ENCODE measurements at places on chromosomes 5 and 9.

GRCh38 chr5:157827423-157827822 is 31.5 kb downstream of the CLINT1 start:
- H3K27me3 ChIP-seq: no peaks in the 10 kb centered on the region
- H3K4me3 ChIP-seq: no peak overlapping the region
- peaks cover 8% of the 10 kb centered on the region for H3K36me3 ChIP-seq
- peaks cover 25% of the 10 kb centered on the region for H3K4me1 ChIP-seq

DNA sequence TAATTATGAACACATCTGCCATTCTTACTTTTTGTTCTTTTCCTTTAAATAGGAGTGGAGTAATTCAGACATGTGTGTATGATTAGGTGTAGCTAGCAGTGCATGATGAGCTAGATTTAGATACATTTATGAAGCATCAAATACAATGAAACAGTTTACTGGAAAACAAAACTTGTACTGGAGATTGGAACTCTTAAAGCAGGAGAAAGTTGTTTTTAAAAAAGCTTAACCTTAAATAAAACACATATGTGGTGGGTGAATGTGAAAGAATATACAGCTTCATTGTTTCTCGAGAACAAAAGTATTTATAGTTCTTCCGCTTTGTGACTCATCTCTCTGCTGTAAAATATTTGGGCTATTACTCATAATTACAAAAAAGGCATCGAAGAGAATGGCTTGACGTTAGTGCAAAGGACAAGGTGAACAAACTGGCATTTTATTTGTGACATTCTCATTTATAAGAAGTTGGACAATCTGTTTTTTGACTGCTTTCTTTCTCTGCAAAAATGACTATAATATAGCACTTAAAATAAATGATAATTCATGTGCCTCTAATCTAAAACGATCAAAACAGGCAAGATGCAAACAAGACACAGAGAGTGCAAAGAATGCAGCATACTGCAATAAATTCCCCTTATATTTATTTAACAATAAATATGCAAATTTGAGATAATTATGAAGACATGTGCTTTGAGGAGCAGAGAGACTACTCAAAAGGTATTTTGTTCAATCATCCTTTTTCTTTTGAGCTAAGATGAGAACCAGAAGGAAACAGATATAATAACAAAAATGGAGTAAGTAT is 478.8 kb downstream of the CETN3 start:
- H3K27me3 ChIP-seq: no peaks in the 10 kb centered on the region
- no peaks in the 10 kb centered on the region for H3K4me1 ChIP-seq
- H3K4me3 ChIP-seq: no peak overlapping the region

DNA sequence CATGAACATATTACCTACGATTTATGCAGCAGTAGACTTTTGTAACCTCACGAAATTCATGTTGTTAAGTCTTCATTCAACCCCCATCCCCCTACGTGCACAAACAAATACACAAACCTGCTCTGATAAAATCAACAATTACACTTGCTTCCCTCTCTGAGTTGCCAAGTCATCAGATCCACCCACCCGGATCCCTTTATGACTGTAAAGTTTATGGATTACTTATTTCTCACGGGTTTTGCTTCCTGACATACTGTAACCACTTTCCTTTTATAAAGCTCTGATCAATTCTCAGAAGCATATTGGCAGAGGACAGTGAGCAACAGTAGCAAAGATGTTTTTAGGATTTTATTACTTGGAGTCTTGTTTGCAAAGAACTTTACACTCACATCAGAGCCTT is 70.5 kb downstream of the MLLT3 start:
- no peaks in the 10 kb centered on the region for H3K27me3 ChIP-seq
- peak overlapping the region; percentile 38 for H3K4me3 ChIP-seq
- peaks cover 56% of the 10 kb centered on the region for H3K4me1 ChIP-seq
- peak overlapping the region; percentile 16 for H3K27ac ChIP-seq
- no peak for DNase-seq

DNA sequence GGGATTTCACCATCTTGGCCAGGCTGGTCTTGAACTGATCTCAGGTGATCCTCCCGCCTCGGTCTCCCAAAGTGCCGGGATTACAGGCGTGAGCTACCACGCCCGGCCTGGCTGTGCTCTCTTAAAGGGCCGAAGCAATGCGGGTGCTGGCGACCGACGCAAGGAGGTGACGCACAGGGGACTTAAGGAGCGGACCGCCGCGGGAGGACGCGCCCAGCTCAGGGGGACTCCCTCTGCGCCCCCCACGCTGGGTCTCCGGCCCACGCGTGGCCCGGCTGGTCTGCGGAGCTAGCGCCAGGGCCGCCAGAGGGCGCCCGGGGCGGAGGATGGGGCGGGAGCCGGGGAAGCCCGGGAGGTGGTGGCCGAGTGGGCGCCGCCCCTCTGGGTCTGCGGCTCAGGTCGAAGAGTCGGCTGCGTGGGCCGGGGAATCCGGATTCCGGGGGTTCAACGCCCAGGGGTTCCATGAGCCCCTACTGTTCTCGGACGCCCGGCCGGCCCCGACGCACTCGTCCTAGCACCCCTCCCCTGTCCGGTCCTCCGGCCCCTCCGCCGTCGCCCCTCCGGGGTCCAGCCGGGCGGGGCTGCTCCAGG is 502 bp upstream of the CERCAM start:
- no peaks in the 10 kb centered on the region for H3K36me3 ChIP-seq
- H3K4me3 ChIP-seq: peak overlapping the region; percentile 77
- peak; percentile 60 for DNase-seq
- H3K27me3 ChIP-seq: peaks cover 34% of the 10 kb centered on the region

- H3K36me3 ChIP-seq: no peaks in the 10 kb centered on the region
- no peak overlapping the region for H3K4me3 ChIP-seq
- no peak overlapping the region for H3K27ac ChIP-seq
- H3K4me1 ChIP-seq: peaks cover 2% of the 10 kb centered on the region
- DNase-seq: no peak
- H3K27me3 ChIP-seq: no peaks in the 10 kb centered on the region
These were observed 13.6 kb downstream of the CPEB4 start for GRCh38 chr5:173901705-173902104.

GRCh38 chr9:135248721-135249120 is 161.3 kb downstream of the OLFM1 start:
- H3K27ac ChIP-seq: no peak overlapping the region
- H3K27me3 ChIP-seq: no peaks in the 10 kb centered on the region
- no peak overlapping the region for H3K4me3 ChIP-seq
- H3K4me1 ChIP-seq: no peaks in the 10 kb centered on the region
- no peaks in the 10 kb centered on the region for H3K36me3 ChIP-seq
- DNase-seq: no peak

DNA sequence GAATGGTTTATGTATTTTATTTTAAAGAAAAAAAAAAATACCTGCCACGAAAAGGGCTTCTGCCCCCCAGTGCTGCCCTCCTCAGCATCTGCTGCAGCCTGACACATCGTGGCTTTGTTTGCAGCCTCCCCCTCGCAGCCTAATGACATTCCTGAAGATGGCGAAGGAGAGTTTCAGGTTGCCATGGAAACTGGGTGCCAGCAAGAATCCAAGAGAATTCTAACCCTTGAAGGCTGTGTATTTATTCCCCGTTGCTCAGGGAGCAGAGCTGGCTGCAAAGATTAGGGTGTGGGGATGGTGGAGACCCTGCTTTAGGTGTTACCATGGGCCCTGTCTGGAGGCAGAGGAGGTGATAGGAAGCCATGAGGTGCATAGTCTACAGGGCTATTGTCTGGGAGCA is 126.6 kb downstream of the NSG2 start:
- no peaks in the 10 kb centered on the region for H3K36me3 ChIP-seq
- no peaks in the 10 kb centered on the region for H3K4me1 ChIP-seq
- no peaks in the 10 kb centered on the region for H3K27me3 ChIP-seq
- no peak overlapping the region for H3K4me3 ChIP-seq
- no peak overlapping the region for H3K27ac ChIP-seq
- no peak for DNase-seq

DNA sequence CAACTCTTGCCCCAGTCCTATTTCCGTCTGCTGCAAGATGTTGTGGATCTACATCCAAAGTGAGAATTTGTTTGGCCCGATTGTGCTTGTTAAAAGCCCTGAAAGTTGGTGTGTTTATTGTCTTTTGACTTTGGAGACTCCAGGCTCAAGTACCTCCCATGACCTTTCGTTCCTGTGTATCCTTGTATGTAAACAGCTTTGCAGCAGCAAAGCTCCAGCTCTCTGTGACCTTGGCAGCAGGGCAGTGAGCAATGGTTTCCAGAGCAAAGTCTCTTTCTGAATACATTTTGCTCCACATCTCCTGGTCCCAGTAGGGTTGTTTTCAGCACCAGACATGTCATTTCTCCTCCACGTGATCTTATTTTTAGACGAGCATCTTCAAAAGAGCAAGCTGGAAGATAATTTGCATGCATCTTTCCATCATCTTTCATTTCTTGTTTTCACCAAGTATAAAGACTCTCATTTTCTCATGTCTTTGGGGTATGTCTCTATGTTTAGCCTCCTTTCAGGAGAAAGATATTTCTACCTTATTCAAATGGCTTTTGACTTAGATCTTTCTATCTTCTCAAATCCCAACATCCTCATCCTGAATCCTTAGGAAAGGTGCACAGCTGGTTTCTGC is 68.1 kb upstream of the ERCC6L2 start:
- peaks cover 18% of the 10 kb centered on the region for H3K4me1 ChIP-seq
- no peak overlapping the region for H3K4me3 ChIP-seq

- H3K27ac ChIP-seq: no peak overlapping the region
- peaks cover 1% of the 10 kb centered on the region for H3K27me3 ChIP-seq
These were observed 68.3 kb downstream of the COX7C start for GRCh38 chr5:86686046-86686445.

DNA sequence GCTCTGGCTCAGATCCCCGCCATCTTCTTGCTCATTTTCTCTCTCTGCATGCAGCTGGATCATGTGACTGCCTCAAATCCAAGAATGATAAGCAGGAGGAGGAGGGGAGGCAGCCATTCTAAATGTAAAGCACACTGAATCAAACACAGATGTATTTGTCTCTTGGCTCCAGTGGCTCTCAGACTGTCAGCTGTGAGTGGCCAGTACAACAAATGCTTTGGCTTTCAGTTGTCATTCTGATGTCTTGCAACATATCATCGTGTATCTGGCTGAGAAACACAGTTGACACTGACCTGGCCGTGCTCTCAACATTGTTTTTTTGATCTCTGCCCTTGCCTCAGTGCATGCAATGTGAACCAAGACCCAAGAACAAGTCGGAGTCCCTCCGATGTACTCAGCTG is 233.1 kb downstream of the ADAMTSL1 start:
- no peaks in the 10 kb centered on the region for H3K27me3 ChIP-seq
- H3K4me3 ChIP-seq: no peak overlapping the region
- H3K36me3 ChIP-seq: no peaks in the 10 kb centered on the region
- no peak overlapping the region for H3K27ac ChIP-seq
- DNase-seq: no peak

- H3K36me3 ChIP-seq: no peaks in the 10 kb centered on the region
- no peak for DNase-seq
- H3K27ac ChIP-seq: no peak overlapping the region
- no peaks in the 10 kb centered on the region for H3K27me3 ChIP-seq
These were observed 111.9 kb downstream of the MTRR start for GRCh38 chr5:7980881-7981280.

DNA sequence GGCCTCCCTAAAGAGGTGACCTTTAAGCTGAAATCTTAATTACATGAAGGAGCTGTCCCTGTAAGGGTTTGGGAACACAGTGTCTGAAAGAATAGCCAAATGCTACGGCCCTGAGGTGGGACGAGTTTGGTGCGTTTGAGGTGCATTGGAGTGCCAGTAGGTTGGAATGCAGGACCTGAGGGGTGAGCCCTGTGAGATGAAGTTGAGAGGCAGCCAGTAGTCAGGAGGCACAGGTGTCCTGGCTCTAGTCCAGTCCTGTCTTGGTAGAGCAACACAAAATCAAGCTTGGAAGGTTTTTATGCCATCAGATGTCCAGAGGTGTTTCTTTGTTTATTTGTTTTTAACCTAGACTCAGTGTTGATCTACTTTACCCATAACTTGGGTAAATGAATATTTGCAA is 108.5 kb downstream of the ARHGAP26 start:
- H3K36me3 ChIP-seq: no peaks in the 10 kb centered on the region
- H3K27me3 ChIP-seq: no peaks in the 10 kb centered on the region
- DNase-seq: no peak
- H3K27ac ChIP-seq: no peak overlapping the region
- no peak overlapping the region for H3K4me3 ChIP-seq
- peaks cover 4% of the 10 kb centered on the region for H3K4me1 ChIP-seq

DNA sequence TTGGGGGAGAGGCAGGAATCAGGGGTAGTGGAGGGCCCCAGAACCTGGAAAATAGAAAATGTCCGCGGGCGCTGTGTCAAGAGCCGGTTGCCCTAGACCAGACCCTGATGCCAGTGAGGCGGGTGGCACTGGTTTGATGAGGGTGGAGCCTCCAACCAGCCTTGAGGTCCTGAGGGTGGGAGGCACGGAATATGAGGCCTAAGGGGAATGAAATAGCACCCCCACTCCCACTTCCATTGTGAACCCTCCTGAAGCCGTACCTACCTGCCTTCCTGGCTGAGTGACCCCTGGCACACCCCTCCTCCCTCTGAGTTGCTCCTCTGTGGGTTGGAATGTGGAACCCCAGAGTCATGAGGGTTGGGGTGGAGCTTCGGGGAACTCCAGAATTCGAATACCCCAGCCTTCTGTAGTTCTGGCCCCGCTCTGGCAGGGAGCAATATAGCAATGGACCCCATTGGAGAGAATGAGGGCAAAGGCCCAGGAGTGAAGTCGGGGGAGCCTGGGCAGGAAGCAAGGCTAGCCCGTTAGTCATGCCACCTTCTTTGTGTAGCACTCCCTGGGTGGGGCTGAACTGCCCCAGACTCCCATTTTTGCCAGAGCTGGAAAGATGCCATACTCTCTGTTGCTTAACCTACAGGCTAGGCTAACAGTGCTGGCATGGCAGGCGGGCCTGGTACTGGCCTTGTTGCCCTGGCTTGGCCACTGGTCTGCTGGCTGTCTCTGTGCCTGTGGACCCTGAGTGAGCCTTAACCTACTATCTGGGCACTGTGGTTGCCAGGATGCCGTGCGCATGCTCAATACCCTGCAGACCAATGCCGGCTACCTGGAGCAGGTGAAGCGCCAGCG is 1.0 kb downstream of the FPGS start:
- peak overlapping the region; percentile 96 for H3K27ac ChIP-seq
- H3K4me3 ChIP-seq: peak overlapping the region; percentile 96
- peaks cover 44% of the 10 kb centered on the region for H3K36me3 ChIP-seq
- H3K4me1 ChIP-seq: peaks cover 23% of the 10 kb centered on the region

Measured in activated T-helper 2 cell treated with anti-CD3 and anti-CD28 coated beads, Interferon-gamma antibody, Interleukin-2, Interleukin-4, amounts not matched to agents 10 μg/mL and 5 μg/mL and 100 μg/mL, durations not matched to agents 14 hours and 24 hours and 36 hours (primary cell).